NCI-H1930 (cell line): ENCODE measurements at places on chromosomes 13 and 19.

DNA sequence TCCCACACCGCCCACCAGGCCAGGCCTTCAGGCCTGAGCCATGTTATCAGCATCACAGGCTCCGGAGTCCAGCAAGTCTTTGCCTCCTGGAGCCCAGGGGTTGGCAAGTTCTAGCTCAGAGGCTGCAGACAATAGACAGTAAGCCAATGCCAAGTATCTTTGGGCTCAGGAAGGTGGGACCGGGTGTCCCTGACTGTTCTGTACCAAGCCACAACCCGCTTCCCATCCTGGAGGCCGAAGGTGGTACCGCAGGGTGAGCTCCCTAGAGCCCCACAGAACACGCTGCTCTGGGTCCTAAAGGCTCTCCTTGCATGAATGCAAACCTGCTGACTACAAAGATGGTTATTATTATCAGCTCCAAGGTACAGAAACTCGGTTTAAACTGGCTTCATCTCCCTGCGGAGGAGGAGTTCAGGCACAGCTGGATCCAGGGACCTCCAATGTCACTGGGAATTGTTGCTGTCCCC is 5.5 kb upstream of the FSTL3 start:
- no peak for DNase-seq

- DNase-seq = peak; percentile 95
These were observed 86.7 kb downstream of the ZAR1L start for GRCh38 chr13:32228330-32229041.

- DNase-seq = no peak
These were observed 351.3 kb downstream of the DACH1 start for GRCh38 chr13:71515744-71516038.

DNA sequence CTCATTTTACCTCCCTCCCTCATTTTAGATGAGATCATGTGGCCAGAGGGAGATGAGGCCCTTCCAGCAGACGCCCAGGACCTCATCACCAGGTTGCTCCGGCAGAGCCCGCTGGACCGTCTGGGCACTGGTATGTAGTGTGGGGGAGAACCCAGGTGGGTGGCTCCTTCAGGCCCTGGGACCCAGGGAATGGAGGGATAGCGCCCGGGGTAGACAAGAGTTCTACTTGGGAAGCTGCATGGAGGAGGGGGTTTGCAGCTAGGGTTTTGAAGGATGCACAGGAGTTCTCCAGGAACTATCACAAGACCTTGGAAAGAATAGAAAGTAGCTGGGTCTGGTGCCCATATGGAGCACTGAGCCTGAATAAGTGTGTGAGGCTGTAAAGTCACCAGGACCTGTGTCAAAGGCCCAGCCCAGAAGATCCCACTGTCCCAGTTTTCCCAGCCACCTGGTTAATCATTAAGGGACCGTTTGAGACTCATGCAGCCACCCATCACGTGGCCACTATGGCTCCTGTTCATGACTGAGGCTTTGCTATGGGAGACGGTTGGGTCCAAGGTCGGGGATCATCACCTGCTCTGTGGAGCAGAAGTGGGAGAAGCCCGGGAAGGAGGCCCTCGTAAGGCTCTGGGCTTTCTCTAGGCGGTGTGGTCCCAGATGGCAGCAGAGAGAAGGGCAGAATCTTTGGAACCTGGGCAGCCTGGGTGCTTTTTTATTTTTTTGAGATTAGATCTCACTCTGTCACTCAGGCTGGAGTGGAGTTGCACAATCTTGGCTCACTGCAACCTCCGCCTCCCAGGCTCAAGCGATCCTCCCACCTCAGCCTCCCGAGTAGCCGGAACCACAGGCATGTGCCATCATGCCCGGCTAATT is 17.0 kb upstream of the PIK3R2 start:
- no peak for DNase-seq

DNA sequence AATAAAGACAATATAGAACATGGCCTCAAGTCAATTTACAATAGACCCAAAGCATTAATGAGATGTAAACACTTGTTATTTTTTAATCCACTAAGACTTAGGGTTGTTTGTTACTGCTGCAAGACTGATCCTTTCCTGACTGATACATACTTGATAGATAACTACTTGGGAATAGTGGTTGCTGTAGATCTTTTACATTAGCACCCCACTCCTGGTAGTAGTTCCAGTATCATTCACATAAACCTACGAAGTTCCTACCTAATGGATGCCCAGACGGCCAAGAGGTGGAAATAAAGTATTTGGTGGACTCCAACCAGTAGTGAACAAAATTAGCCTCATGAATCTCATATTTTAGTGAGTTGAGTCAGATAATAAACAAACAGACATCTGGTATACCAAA is 26.9 kb downstream of the ADGRE1 start:
- DNase-seq = no peak

DNA sequence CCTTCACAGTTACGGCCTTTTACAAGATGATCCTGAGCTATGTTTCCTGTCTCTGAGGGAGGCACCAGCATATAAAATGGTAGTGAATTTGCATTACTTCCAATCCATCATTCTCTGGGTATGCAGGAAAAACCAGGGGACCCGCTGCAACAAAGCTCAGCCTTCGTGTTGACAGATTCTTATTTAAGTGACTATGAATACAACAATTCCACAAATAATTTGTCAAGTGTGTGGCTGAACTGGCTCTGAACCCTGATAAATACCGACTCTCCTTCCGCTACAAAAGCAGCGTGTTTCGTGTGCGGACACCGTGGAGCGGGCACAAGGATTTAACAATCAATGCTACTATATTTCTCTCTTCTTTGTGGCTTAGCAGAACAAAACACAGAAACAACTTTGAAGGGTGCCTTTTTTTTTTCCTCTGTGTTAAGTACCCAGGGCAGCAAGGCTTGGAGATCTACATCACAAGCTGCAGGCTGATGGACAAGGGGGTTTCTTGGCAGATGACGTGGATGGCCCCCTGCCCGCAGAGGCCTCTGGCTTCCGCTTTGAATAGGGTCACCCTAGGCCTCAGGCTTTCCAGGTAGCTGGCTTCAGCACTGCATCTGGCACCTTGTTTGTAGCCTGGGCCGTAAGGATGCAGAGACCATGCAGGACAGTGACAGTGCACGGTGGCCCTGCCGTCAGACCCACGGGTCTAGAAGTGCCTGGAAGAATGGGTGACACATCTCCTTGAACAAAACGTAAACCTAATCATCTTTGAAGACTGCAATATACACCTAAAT is 280.5 kb upstream of the TSHZ3 start:
- DNase-seq = no peak

GRCh38 chr13:80274643-80275042 is 66.3 kb downstream of the SPRY2 start:
- no peak for DNase-seq

- DNase-seq = no peak
These were observed 45.4 kb upstream of the SPACA7 start for GRCh38 chr13:112330479-112331381.

DNA sequence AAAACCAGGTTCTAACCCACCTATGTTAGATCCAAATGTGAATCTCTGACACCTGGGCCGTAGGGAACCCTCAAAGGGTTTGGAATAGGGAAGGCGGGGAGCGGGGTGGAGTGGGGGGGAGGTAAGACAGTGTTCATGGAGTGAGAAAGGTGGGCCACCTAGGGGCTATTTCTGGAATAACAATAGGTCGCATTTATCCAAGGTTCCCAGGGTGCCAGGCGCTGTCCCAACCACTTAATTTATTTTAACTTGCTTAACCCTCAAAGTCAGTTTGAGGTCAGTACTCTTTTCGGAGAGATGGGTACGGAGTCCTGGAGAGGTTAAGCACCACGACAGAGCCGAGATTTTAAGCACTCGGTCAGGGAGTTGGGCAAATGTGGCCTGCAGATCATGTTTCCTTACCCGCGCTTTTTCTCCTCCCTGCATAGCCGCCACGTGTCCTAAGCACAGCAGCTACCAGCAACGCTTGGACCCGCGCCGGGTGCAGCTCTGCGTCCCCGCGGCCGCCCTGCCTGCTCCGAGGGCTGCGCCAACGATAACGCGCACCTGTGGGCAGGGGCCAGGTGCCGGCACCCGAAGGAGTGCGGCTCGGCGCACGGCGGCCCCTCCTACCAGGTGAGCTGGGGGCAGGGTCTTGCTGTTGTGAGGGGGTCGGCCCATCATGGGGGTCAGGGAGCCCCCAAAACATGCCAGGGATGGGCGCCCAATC is 25.0 kb upstream of the FXYD3 start:
- DNase-seq = peak; percentile 29

DNA sequence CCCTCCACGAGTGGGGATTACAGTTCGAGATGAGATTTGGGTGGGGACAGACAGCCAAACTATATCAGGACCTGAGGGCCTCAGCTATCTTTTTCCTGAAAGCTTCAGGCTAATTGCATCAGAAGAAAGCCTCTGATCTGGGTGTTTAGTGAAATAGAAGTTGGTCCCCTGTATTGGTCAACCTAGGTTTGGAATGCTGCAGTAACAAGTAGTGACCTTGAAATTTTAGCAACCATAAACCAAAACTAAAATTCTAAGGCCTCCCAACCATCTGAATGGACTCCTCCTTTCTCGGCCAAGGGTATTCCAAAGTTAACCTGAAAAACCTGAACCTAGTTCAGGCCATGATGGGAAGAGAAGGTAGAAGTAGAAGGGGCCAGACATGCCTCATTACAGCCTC is 34.9 kb upstream of the OR10H1 start:
- DNase-seq = no peak

- DNase-seq = no peak
These were observed 14.6 kb downstream of the RAB20 start for GRCh38 chr13:110546926-110547325.

DNA sequence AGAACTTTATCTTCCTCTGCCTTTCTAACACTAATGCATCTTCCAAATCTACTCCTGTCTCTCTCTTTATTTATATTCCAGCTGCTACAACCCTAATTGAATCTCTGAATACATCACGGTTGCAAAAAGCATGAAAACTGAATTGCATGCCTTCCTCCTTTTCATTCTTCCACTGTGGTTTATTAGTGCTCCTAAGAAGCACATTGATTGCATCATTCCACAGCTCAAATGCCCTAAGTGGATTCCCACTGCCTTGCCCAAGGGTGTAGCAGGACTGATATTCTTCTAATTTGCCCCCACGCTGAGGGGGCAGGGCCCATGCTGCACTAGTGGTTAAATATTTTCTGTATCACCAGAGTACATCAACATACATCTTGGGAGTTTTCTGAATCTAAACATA is 640.8 kb downstream of the EFNB2 start:
- no peak for DNase-seq

DNA sequence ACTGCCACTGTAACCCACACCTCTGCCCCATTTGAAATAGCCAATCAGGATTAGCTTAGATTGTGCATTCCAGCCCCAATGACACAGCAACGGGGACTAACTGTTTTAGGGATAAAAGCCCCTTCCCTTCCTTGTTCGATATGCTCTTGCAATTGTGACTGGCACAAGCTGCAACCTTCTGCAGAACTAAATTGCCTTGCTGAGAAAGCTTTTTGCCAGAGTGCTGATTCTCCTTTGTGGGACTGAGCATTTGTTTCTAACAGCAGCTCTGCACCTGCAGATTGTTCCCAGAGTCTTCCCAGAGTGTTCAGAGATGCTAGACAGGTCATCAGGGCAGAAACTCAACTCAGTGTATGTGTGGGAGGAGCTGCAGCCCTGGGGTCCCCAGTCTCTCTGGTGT is 115.8 kb downstream of the ZNF675 start:
- DNase-seq = no peak

DNA sequence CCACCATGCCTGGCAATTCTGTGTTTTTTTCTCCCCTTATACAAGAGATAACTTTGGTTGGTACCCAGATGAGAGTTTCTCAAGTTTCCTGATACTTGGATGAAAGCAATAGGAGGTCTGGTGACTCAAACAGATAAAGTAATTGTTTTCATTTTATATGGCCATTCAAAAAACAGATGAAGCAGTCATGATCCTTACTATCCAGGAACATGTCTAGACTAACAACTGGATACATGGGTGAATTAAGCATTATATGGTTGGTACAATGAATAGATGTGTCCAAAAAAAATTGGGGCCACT is 8.5 kb downstream of the ZNF430 start:
- no peak for DNase-seq

GRCh38 chr13:70284371-70284770 is 176.1 kb upstream of the KLHL1 start:
- DNase-seq = no peak

GRCh38 chr13:45654633-45655349 is 39.3 kb upstream of the ERICH6B start:
- no peak for DNase-seq

DNA sequence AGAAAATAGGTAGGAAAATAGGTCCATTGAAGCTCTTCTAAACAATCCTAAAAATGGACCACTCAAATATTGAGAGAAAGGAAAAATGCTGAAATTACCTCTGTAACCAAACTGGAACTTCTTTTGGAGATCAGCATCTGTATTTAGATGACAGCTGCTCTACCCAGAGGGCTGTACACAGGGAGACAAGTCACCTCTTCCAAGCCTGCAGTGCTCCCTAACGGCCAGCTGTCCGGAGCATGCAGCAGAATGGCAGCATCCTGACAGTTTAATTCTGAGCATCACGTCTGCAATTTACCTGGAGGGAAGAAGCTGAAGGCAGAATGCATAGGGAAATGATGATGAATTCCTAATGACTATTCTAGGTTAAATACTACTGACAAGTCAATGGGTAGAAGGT is 62.8 kb upstream of the DIAPH3 start:
- DNase-seq = peak; percentile 80

GRCh38 chr13:112971288-112971643 is 2.3 kb downstream of the MCF2L start:
- no peak for DNase-seq

GRCh38 chr13:113001241-113002140 is 32.5 kb downstream of the MCF2L start:
- peak; percentile 39 for DNase-seq

DNA sequence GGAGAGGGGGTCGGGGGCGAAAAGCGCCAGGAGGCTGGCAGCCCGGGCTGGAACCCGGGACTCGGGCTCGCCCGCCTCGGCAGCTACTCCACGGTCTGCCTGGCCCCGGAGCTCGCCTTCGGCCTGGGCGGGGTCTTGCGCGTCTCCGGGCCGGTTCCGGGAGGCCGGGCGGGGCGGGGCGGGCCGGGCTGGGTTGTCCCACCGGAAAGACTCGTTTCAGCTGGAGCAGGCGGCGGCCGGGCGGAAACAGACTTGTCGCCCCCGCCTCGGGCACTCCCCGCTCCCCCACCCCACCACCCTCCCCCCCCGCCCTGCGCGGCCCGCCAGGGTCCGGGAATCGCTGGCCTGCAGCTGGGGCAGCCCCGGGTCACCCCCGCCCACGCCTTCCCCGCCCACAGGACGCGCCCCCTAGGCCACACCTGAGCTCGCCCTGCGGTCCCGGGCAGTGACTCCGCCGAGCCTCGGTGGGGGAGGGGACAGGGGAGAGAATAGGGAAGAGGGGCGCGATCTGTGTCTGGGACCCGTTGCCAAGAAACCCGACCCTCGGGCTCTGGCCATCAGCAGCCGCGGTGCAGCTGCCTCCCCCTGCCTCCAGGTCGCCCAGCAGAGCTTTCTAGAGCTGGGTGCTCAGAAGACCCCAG is 109.4 kb downstream of the KCTD15 start:
- DNase-seq = no peak

GRCh38 chr13:45300190-45300985 is 40.6 kb downstream of the TPT1 start:
- no peak for DNase-seq
